ENCODE measurements at places on chromosomes 7 and 10. TPM values are rescaled to one million over a fixed set of nuclear protein-coding genes. Genes with fewer than 3 reads are reported as not detected.
A peak's percentile ranks its signal among the peaks of the same experiment; 100 is the strongest.

DNA sequence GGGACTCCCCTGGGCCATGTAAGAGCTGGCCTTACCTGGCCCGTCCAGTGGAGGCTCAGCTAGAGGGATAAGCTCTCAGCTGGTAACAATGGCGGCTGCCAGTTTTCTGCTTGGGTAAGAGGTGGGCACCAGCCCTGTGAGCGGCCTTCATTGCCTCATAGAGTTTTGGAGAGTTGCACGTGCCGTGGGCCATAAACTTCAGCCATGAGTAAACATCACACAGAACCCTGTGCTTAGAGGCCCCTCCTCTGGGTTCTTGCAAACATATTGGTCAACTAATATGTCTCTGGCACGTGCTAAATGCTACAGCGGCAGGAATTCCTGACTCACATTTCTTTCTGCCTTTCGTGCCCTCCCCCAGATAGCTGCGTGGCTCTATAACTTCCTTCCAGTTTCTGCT is 103.9 kb upstream of the LEP start:
- no peak for DNase-seq

DNA sequence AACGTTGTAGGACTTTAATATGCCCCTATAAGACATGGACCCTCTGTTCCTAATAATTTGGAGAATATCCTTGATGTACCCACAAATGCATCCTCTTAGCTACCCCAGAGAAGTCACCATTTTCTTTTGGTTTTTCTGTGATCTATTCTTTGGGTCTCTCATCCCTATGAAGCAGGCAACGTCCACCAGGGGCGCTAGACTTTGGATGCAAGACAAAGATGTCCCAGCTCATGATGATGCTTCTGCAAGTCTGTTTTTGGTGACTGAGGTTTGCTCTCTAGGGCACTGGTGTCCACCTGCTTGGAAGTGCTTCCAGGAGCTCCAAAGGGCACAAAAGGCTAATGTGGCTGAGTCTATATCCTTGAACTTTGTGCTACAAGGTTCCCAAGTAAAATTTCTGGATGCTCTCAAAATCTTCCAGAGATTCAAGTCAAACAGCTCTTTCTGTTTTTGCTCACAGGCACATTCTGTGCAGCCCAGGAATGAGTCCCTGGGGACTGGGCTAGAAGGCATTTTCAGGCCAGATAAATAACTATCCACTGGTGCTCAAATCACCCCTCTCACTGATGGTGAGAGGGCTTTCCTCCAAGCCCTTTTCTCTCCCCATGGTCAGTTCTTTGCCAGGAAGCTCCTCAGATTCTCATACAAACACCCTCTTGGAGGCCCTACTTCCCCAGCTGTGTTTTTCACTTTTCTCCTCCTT is 166.4 kb downstream of the C7orf25 start:
- DNase-seq = no peak

- DNase-seq = no peak
These were observed 44.5 kb downstream of the CSTF2T start for GRCh38 chr10:51654918-51655317.

GRCh38 chr10:43132867-43133787 is 5.1 kb upstream of the CSGALNACT2 start:
- no peak for DNase-seq

GRCh38 chr10:88493691-88494483 is 89.2 kb downstream of the RNLS start:
- DNase-seq = no peak

GRCh38 chr7:119436882-119437281 is 836.1 kb upstream of the KCND2 start:
- no peak for DNase-seq

DNA sequence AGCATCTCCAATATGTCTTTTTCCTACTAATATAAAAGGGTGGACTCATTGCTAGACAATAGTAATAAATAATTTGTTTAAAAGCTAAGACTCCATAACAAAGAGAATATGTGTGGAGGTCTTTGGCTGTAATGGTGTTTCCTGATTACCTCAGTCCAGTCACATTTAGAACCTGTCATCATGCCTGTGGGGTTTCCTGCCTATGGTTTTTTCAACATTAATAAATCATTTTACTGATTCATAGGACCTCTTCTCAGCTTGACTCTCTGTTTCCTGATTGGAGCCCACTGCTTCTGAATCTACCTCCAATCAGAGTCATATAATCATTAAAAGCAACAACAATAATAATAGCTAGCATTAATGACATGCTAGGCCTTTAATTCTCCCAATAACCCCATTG is 52.4 kb upstream of the GNAI1 start:
- DNase-seq = no peak

DNA sequence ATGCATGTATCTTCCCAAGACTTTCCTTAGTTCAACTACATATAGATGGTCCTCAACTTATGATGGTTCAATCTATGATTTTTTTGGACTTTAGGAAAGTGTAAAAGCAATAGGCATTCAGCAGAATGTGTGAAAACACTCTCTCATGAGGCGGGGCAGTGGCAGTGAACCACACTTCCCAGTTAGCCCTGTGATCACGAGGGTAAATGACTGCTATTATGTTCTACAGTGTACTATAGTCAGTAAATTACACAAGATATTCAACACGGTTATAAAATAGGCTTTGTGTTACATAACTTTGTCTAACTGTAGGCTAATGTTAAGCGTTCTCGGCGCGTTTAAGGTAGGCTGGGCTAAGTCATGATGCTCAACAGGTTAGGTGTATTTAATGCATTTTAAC is 169.3 kb downstream of the AMPH start:
- DNase-seq = no peak

- no peak for DNase-seq
These were observed 5.7 kb downstream of the LRRC20 start for GRCh38 chr10:70376436-70377378.

- DNase-seq = no peak
These were observed 273.9 kb upstream of the ZNF32 start for GRCh38 chr10:43922335-43923280.

DNA sequence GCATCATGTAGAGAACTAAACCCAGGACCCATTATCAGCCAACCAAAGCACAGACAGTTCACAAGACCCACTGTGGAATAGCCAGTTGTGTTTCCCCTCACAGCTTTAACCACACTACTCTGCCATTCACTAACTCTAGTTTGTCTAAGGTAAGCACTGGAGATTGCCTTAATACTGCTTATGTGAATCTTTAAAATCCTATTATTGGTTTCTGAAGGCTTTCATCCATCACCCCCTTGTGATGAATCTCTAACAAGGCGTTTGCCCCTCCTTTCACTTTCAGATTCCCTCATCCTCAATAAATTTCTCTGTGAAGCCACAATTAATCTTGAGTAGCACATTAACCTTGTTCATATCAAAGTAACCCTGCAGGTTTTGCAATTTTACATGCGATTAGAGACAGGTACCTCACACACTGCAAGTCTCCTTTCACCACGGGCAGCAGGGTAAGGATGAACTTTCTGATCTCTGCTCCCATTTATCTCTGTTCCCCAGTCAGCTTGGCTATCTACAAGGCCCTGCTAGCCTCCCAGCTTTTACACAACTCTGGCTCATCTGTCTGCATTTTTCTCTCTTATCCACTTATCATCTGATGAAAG is 785.6 kb downstream of the REEP3 start:
- no peak for DNase-seq

GRCh38 chr10:104260775-104261115 is 6.1 kb downstream of the GSTO1 start:
- DNase-seq = no peak

DNA sequence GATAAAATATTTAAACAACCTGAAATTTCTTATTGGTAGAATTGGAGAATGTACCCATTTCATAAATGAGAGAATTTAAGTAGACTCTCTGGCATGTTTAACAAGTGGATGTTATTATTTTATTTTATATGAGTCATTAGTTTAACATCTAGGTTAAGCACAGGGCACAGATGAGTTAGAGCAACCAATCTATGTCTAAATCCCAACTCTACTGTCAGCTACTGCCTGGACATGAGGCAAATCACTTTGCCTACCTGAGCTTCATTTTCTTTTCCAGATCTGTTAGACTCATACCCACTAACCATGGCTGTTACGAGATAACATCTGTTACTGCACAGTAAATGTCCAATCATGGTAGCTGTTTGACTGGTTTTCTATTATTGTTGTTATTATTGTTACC is 251.1 kb downstream of the INHBA start:
- no peak for DNase-seq

- DNase-seq = no peak
These were observed 4.9 kb downstream of the CADPS2 start for GRCh38 chr7:122881324-122881723.

DNA sequence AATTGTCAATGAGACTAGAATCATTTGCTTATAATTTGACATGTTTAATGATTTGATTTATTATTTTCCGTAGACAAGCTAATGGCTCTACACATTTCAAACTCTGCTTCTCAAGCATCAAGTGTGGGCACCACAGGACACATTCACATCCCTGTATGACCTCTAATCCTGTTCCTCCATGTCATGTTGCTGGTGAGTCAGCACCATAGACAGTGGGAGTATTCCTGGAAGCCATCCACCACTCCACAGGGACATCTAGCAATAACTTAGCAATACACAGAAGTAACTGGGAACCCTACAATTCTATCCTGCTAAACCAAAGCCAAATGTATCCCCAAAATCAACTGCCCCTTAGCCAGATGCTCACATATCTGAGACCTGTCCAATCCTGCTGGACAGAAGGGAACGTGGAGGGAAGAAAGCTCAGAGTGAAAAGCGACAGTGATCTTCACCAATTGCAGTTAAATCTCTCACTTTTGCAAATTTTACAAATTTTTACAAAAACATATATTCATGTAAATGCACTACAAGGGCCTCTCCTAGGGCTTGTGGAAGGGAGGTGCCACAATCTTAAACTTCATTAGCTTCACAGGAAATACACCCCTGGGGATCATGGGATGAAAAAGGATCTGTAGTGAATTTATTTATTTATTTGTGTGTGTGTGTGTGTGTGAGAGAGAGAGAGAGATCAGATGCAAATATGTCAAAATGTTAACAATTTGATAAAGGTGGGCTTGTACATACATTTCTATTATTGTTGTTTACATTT is 126.5 kb downstream of the GFRA1 start:
- DNase-seq = no peak

GRCh38 chr7:7851381-7851780 is 117.2 kb upstream of the GLCCI1 start:
- DNase-seq = no peak

GRCh38 chr7:1121886-1122831 is 34.2 kb downstream of the GPER1 start:
- DNase-seq = no peak

DNA sequence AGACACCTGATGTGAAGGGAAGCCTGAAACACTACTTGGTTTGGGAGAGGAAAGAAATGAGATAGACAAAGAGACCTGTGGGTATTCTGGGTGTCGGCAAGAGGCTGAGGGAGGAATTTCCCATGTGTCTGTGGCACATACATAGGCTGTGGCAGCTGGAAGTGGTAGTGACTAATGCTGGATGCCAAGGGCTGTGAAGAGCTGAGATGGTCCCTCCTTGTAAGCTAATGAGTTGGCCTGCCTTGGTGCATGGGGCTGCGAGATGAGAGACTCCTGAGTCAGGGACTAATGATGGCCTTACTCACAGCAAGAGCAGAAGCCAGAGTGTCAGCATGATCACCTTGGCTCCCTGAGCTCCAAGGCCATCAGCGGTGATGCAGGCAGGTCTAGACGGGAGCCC is 119.0 kb upstream of the EEPD1 start:
- no peak for DNase-seq

GRCh38 chr7:129804890-129805719 is 147.7 kb downstream of the UBE2H start:
- DNase-seq = no peak

GRCh38 chr10:45514291-45515270 is 140.6 kb downstream of the ALOX5 start:
- no peak for DNase-seq

DNA sequence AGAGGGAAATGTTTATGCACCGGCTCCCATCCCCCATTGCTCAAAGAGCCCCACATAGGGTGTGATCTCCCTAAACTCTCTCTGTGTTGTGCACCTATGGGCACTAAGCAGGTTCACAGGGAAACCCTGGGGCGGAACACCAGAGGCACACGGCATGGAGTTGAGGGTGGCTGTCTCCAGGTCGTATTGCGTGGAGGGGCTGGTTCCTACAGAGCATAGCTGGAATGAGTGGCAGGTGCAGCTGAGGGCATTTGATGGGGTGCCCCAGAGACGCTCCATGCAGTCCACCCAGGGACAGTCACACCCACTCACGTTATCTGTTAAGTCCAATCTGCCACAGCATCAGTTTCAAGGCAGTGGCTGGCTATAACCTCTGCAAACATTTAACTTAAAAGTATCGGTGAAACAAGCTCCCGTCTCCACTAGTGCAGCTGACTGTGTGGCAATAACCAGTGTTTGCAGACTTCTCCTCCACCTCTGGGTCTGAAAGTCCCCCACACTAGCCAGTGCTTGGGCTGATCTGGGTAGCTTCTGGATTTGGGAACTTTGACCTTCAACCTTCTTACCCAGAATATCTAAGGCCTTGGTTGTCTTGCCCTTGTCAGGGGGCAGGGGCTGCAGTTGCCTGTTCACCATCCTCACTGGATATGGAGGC is 249.2 kb upstream of the ZNF32 start:
- DNase-seq = no peak

GRCh38 chr7:13062631-13063030 is 375.2 kb downstream of the ARL4A start:
- DNase-seq = no peak

DNA sequence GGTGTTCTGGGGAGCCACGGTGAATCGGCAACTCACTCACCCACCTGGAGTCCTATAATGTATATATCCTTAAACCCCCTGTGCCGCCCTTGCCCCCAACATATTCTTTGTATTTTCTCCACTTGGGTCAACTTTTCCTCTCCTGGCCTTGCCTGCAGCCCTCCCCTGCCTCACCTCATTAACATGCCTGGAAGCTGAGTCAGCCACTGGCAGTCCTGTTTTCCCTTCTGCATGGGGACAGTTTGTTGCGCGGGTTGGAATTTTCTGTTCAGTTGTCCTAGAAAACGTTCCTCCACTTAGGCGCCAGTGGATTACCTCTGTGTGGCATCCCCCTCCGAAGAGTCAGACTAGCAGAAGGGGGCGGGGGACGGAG is 97.4 kb downstream of the C10orf105 start:
- no peak for DNase-seq

- DNase-seq = peak; percentile 54
These were observed 22.8 kb downstream of the FRMPD2 start for GRCh38 chr10:48251525-48252353.

GRCh38 chr7:135333946-135334345 is 100.3 kb downstream of the STRA8 start:
- DNase-seq = no peak

LEP gene
- total RNA-seq = not detected

CPXM2 gene
- 51.1 TPM for total RNA-seq

ELN gene
- total RNA-seq = not detected

TMEM270 gene
- not detected for total RNA-seq

ORAI2 gene
- total RNA-seq = 23.1 TPM

Measured in type B pancreatic cell (in vitro differentiated cells).